ENCODE measurements at places on chromosomes 13 and 19.

DNA sequence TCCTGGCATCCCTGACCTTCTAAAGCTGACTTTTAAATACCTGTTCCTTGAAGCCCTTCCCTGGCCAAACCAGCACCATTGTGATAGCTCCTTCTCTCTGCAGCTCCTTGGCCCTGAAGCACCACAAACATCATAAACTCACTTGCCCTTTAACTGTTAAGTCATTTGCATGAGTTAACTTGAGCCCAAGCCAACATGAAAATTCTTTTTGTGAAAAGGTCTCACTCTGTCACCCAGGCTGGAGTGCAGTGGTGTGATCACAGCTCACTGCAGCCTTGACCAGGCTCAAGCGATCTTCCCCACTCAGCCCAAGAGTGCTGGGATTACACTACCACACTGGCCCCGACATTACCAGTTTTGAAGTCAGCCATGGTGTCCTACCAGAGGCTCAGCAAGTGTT lies 87.8 kb downstream of the ZIC5 start:
- no peak for DNase-seq

DNA sequence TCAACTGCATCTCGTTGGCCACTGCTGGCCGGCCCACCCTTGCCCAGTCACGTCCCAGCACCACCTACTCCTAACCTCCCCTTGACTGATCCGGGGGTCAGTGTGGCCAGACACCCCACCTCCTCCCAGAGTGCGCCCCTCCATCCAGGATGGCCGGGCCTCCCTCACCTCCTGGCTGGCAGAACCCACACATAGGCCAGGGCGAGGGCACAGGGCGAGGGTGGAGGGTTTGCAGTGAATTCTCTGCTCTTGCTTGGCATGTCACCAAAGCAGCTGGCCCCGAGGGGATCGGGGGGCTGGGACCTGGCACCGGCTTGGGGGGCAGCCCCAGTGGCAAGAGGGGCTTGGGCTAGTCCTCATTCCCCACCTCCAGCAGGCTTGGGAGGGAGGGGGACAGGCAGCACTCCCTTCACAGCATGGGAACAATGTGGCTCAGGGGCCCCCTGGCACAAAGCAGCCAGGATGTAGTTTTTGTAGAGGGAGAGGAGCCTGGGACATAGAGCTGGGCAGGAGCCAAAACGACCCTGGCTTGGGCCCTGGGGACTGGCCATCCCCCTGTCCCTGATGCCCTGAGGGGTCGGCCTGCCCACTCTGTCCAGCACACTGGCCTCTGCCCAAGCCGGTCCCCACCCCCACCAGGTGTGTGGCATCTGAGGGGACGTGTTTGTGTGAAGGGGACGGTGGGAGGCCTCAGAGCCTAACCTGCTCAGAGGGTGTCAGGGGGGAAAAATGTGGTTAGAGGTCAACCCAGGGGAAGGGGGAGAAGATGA lies 28.5 kb upstream of the ASF1B start:
- DNase-seq = no peak

DNA sequence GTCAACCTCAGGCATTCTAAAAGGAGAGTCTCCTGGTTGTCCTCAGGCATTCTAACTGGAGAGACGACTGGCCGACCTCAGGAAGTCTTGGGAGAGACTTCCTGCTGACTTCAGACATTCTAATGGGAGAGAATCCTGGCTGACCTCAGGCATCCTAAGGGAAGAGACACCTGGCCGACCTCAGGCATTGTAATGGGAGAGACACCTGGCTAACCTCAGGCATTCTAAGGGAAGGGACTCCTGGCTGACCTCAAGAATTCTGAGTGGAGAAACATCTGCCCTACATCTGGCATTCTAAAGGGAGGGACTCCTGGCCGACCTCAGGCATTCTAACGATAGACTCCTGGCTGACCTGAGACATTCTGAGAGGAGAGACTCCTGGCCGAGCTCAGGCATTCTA lies 1353.3 kb downstream of the UQCRFS1 start:
- DNase-seq = no peak

DNA sequence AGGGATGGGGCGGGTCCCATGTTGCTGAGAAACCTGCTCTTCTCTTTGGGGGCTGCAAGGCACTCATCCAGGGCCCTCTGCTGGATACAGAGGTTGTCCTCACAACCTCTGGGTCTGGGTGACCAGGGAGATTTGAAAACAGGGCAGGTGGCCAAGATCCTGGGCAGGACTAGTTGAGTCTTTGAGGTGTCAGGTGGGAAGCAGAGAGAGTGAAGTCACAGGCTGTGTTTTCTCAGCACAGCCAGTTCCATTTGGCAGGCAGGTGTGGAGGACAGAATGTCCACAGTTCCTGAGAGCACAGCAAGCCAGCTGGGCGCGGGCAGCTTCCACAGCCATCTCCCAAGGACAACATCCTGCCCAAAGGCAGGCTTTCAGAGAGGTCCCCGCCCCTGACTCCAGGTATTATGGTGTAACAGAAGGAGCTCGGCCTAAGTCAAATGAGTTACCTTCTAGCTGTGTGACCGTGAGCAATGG lies 118.8 kb downstream of the NUFIP1 start:
- DNase-seq = no peak

DNA sequence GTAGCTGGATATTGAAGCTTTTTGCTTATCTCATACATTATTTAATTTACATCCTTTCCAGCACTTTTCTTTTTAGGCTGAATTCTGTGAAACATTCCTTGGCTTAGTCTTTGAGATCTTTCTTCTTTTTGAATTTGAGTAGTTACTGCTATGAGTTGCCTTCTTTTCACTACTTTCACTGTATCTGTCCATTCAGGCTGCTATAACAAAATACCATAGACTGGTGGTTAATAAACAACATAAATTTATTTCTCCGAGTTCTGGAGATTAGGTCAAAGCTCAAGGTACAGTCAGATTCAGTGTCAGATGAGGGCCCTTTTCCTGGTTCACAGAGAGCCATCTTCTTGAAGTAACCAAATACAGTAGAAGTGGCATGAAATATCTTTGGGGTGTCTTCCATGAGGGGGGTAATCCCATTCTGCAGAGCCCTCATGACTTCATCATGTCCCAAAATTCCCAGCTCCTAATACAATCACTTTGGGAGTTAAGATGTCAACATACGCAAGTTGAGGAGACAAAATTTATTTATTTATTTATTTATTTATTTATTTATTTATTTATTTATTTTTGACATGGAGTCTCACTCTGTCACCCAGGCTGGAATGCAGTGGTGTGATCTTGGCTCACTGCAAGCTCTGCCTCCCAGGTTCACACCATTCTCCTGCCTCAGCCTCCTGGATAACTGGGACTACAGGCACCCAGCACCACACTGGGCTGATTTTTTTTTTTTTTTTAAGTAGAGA lies 15.7 kb downstream of the ZNF846 start:
- DNase-seq = no peak

- peak; percentile 7 for DNase-seq
These were observed 8.3 kb upstream of the MCF2L start for GRCh38 chr13:112960706-112961105.

DNA sequence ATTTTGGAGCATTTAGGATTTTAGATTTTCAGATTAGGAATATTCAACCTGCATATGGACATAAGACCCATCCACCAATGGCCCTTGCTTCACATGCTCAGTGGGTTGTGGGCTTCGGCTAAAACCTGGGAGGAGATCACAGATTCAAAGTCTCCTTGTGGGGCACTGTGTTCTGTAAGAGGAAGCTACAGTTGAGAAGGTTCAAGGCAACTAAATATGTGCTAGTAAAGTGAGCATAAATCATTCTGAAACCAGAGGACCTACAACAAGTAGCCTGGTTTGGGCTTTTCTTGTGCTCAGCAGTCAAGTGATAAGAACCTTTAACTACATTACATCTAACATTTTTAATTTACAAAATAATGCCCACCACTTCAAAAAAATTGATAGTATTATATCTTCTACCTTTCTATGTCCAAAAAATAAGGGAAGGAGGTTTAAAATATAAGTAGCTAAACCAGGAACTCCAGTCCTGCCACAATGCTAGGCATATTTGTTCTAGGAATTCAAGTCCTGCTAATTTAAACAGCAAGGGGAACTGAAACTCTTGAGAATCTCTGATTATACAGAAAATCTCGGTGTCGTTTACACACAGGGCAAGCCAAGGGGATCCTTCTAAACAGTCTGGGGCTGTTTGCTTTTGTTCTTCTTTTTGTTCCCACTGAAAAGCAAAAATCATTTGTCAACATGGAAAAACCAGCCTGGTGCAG lies 36.6 kb downstream of the FOXO1 start:
- DNase-seq = no peak

- peak; percentile 69 for DNase-seq
These were observed 18.9 kb upstream of the ZNRF4 start for GRCh38 chr19:5436106-5436947.

DNA sequence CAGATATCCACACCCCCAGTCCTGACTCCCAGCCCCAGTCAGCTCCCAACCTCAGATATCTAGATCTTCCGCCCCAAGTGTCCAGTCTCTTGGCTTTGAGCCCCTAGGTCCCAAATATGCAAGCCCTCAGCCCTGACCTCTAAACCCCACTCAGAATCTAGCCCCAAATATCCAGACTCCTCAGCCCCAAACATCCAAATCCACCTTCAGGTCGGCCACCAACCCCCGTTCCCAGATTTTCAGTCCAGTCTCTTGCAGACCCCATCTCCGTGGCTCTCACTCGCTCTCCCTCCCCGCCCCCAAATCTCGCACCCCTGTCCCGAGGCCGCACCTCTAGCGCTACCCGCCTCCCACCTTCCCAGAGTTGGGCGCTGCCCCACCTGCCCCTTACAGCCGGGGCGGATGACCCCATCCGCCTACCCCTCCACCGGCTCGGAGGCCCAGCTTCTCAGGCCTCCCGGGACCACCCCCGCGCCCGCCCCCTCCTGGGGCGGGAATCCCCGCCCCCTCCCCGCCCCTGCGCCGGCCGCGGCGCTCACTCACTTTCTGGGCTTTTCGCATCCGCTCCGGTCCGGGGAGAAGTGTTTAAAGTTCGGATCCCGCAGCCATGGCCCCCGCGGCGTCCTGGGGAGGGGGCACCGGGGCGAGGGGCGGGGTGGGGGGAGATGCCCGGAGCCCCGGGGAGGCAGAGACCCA lies 604 bp downstream of the ERFL start:
- DNase-seq = no peak

DNA sequence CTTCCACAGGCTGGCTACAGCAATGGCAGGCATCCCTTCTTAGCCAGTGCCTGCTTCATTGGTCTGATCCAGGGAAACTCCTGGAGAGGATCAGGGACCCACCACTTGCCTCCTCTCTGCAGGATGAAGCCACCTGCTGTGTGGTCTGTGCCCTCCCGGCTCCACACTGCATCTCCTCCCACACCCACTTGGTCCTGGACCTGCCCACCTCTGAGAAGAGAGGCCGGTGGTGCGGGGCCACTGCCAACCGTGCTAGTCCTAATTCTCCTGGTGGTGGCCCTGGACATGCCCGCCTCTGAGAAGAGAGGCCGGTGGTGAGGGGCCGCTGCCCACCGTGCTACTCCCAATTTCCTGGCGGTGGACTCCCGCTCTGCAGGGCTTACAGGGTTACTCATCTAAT lies 98.8 kb downstream of the COL4A1 start:
- no peak for DNase-seq

DNA sequence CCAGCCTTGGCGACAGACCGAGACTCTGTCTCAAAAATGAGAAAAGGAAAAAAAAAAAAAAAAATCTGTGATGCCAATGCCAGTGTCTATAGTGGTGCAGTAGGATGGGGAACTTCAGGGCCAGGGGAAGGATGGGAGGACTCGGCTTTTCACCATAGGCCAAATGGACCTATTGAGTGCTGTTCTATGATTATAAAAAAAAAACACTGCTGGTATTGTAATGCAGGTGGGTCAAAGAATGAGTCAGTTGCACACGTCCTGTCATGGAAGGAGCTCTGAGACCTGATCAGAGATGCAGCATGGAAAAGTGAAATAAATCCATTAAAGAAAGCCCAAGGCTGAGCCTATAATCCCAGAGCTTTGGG lies 7.0 kb downstream of the DNAJB1 start:
- no peak for DNase-seq

DNA sequence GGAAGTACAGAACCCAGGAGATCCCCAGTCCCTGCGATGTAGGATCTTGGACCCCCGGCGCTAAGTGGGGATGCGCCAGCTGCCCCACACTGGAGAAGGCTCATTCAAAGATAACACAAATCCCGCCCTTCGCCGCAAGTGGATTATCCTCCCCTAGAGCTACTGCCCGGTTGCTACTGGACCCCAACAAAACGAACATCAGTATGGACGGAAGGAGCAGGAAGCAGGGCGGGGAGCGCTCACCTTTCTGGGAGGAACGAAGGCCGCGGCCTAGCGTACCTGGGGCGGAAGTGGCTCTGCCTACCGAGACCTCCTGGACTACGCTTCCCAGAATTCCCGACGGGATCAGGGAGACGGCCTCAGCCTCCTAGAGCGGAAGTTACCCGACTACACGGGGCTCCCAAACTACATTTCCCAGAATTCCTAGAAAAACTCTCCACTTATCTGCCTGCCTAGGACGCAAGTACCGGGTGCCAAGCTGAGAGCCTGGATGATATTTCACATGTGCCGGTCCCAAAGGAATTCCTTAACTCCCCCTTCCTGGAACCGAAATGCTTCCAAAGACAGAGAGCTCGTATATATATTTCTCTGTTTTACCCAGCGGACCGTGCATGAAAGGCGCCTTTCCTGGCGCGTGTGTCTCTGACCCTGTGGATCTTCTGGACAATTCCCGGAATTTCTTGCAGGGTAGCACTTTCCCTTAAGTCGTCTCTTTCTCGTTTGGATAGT lies at the start of gene ZNF112:
Gene ZNF112, minus strand, starts transcription at position 298 of the 729 bp plus-strand sequence. CDS start 16,141 bp downstream, outside the sequence.
- DNase-seq = peak; percentile 92

GRCh38 chr19:28140201-28140600 lies 1072.8 kb downstream of the UQCRFS1 start:
- no peak for DNase-seq

GRCh38 chr19:531009-531752 lies 379 bp upstream of the CDC34 start:
- peak; percentile 61 for DNase-seq

DNA sequence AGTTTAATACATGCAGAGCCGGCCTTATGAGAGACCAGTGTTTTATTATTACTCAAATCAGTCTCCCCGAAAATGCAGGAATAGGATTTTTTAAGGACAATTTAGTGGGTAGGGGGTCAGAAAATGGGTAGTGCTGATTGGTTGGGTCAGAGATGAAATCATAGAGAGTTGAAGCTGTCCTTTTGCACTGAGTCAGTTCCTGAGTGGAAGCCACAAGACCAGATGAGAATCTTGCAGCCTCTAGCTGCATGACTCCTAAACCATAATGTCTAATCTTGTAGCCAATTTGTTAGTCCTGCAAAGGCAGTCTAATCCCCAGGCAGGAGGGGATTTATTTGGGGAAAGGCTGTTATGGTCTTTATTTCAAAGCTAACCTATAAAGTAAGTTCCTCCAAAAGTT lies 1163.9 kb downstream of the DIAPH3 start:
- no peak for DNase-seq

DNA sequence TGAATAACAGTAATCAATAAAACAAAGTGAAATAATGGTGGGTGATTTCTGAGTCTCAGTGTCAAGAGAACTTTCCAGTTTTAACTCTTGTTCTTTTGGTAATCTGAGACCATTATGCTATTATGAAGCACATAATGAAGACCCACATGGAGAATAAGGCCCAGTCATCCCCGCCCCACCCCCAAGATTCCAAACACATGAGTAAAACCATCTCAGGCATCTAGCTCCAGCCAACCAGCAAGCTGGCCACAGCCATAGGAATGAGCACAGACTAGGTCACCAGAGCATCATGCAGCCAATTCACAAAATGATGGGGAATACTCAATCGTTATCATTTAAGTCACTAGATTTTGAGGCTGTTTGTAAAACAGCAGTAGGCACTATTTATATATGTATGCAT lies 1769.0 kb upstream of the PCDH20 start:
- no peak for DNase-seq

- DNase-seq = no peak
These were observed 363 bp downstream of the CACNA1A start for GRCh38 chr19:13505761-13506470.

- no peak for DNase-seq
These were observed 6.1 kb downstream of the SH2D3A start for GRCh38 chr19:6761053-6761676.

GRCh38 chr19:29292153-29292552 lies 79.2 kb upstream of the UQCRFS1 start:
- no peak for DNase-seq

Data from dorsolateral prefrontal cortex (tissue), 122 donors.